ENCODE measurements at places on chromosomes 1 and 21.

GRCh38 chr1:2348346-2349325, 42.7 kb downstream of the MORN1 start:
- no peak for DNase-seq

DNA sequence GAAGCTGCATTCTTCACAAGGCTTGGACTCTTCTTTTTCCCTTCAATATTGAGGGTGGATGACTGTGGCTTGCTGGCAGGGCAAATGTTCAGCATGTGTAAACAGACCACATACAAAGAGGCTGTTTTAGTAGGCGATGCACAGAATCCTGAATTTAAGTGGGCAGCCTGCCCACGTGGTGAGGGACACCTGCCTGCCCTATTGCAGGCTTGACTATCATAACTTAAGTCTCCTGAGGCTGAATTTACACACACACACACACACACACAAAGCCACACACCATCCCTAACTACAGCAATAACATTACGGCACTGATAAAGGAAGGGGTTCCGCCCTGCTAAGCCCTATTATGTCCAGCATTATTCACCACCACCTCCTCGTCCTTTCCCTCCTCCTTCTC, 15.9 kb downstream of the SYT2 start:
- no peak for DNase-seq

DNA sequence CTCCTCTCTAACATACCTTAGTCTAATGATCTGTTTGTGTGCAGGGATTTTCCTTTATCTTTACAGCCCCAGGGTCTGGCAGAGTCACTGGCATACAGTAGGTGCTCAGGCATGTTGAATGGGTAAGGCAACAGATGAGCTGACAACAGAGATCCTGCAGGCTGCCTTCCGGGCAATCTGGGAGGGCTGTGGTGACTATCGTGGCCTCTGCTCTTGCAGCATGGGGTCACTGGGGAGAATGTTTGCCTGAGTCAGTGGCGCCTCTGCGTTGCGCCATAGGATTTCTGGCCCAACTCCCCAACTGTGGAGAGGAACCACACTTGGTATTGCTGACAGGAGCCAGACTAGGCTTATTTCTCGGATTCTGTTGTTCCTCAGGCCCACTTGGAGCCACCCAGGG, 93.8 kb downstream of the LAMC2 start:
- DNase-seq = no peak

GRCh38 chr1:228976316-228976715, 241.0 kb downstream of the RHOU start:
- DNase-seq = no peak

DNA sequence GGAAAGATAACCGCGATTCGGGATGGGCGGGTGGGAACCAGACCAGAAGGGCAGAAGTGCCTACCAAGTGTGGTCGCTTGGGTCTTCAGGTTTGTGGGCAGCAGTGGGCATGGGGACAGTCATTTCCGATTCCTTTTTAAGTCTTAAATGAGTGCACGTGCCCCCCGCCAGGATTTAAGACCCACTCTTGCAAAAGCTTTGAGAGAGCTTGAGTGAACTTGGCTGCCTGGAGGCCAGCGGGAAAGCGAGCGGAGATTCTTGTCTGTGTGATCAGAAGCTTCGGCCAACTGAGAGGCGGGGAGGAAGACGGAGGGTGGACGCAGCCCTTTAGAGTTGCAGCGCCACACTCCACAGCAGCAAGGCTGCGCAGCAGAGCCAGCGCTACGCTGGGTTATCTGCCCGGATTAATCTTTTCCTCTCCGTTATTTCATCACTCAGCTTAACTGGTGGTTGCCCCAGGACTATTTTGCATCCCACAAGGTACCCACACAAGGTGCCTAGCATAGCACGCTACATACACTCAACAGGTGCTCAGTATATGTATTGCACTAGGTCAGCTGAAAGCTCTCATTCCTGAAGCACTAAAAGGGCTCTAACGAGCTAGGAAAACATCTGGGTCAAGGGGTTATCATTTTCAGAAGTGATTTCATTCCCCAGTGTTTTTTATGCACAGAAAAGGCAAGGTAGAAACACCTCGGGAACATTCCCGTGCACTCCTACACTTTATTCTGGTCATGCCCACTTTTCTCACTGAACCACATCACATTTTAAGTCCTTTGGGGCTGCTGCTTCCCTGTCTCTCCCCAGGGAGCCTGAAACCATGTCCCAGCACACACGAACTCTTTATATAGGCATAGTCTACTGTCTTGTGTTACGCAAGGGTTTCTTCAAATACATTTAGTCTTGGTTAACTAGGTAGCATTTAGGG, 1.5 kb upstream of the BATF3 start:
- no peak for DNase-seq

DNA sequence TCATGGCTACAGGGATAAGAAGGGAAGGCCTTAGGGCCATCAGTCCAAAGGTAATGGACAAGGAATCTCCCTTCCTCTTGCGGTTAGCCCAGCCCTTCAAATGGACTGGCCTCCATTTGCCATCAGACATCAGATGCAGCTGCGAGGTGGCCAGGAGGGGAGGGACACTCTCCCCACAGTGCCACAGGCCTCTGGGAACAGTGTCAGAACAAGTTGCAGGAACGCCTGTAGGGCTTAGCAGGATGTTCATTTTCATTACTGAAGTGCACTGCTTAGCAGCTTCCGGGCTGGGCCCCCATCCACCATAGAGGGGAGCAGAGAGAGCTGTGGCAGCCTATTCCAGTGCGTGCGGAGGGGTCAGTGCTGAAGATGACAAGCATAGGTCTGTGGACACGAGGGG, 127.5 kb downstream of the GALNT2 start:
- no peak for DNase-seq

DNA sequence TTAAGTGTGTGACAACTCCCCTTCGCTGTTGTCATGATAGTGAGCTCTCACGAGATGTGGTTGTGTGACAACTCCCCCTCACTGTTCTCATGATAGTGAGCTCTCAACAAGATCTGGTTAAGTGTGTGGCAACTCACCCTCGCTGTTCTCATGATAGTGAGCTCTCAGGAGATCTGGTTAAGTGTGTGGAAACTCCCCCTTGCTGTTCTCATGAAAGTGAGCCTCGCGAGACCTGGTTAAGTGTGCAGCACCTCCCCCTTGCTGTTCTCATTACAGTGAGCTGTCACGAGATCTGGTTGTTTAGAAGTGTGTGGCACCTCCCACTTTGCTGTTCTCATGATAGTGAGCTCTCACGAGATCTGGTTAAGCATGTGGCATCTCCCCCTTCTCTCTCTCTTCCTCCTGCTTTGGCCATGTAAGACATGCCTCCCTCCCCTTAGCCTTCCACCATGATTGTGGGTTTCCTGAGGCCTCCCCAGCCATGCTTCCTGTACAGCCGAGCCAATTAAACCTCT, 25.1 kb upstream of the LSS start:
- no peak for DNase-seq

GRCh38 chr1:237386362-237387143, 344.6 kb downstream of the RYR2 start:
- DNase-seq = peak; percentile 15

DNA sequence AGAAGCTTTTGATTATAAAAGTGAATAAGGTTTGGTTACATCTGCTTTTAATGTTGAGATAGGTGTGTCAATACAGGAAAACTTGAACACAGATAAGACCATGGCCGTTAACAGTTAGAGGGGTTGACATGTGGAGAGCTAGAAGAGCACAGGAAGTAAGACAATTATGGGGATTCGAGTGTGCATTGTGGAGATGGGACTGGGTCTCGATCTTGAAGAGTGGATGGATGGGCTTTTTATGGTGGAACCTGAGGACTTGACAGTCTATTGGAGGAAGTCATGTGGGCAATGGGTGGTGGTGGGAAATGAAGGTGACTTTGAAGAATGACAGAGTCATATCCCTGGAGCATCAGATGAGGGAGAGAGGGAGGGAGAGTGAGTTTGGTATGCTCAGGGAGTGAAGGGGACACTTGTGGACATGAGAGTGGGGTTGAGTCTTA, 12.1 kb downstream of the DYRK1A start:
- DNase-seq = no peak

DNA sequence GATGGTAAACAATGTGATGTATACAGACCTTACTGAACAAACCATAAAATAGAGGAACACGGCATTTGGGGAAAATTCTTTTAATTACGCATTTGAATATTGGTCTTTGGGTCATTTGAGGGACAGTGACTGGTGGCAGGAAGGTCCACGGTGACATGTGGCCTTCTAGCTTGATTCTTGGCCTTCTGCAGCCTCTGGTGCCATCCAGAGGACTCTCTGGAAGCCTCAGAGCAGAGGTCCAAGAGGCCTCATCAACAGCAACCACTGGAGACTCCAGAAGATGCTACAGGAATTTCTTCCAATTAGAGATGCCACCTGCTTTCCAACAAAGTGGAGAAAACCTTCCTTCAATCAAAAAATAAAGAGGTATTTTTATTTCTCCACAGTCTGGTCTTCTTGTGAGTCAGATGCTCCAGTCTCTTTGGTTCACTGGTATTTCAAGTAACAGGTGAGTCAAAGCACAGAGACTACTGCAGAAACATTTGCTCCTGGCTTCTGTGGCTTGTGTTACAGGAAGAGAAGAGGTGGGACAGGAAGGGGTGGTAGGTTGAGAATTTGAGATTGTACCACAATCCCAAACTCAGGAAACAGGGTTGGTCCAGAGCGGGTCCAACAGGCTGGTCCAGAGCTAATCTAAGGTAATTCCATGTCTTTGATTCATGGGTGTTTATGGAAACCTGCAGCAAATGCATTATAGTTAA, 2.7 kb upstream of the F5 start:
- no peak for DNase-seq

- DNase-seq = no peak
Observed at GRCh38 chr1:59986516-59987310, 60.1 kb upstream of the CYP2J2 start.

DNA sequence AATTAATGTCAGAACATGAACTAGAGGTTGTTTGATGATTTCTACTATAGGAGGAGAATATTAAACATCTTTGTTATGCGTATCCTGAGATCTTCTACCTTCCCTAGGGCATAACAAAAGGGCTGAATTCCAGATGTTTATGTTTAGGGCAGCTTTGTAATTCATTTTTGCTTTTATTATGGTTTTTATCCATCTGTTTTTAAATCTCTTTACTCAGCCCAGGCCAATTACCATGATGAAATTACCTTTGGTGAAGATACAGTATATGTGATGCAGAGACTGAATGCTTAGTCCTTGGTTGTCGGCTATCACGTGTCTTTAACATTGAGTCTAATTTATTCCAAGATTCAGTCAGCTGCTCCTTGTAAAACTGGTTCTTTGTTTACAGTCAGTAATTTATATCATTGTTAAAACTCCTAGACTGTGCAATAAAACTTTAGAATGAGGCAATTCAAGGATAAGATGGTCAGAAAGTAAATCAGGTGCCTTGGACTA, 176.9 kb downstream of the CTH start:
- no peak for DNase-seq

- no peak for DNase-seq
Observed at GRCh38 chr1:66346057-66346795, 187.7 kb upstream of the SGIP1 start.

- no peak for DNase-seq
Observed at GRCh38 chr1:151001602-151002001, 5.1 kb downstream of the MINDY1 start.

DNA sequence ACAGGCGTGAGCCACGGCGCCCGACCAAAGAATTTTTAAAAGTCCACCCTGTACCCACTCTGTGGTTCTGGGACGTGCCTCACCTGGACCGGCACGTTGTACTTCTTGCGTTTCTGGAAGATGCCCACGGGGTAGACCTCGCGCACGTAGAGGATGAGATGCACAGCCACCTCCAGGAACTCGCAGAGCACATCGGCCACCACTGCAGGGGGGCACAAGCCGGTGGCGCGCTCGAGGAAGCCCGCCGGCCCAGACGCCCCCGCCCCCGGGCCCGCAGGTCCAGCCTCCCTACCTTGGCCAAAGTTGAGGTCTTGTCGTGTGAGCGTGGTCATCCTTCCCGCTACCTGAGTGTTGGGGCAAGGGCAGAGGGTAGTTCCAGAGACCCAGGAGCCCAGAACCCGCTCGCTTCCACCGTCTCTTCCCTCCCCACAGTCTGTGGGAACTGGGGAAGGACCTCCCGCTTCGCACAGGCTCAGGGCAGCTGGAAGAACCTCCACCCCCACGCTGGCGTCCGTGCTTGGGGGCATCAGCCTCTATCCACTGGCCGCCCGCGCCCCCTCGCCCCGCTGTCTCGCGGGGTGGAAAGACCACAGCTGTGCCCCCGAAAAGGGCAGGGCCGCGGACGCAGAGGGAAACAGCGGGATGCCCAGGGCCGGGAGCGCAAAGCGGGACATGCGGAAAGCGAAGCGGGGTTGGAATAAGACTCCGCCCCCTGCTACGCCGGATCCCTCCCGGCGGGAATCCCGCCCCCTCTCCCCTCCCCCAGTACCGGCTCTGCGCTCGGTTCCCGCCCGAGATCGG, 478 bp downstream of the MAD2L2 start:
- no peak for DNase-seq

DNA sequence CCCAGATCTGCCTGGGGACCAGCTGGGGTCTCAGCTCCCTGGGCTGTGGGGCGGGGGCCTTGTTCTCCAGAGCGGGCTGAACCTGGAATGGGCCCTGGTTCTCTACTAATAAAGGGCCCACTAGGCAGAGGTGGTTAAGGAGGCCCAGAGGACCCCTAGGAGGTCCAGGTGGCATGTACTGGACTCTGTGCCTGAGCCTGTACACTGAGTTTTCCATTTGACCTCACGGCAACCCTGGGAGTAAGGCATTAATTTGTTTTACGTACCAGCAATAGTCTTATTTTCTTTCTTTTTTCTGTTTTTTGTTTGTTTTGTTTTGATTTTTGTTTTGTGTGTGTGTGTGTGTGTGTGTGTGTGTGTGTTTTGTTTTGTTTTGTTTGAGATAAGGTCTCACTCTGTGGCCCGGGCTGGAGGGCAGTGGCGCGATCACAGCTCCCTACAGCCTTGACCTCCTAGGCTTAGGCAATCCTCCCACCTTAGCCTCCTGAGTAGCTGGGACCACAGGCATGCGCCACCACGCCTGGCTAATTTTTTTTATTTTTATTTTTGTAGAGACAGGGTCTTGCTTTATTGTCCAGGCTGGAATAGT, 19.6 kb upstream of the FAM131C start:
- no peak for DNase-seq

GRCh38 chr1:247429496-247429895, 13.5 kb downstream of the NLRP3 start:
- no peak for DNase-seq

Measured in D721Med (cell line).